Spinal cord (tissue), 10 donors: ENCODE measurements at places on chromosomes 5 and 9. TPM values are rescaled to one million over a fixed set of nuclear protein-coding genes. Genes with fewer than 3 reads are reported as not detected.

The CD74 gene
- 175 TPM for total RNA-seq

The CNTNAP3 gene
- total RNA-seq = 21.3 TPM

The OR1Q1 gene
- not detected for total RNA-seq

The MRPS30 gene
- total RNA-seq = 123 TPM

The PCDHA11 gene
- total RNA-seq = 10.8 TPM

The SPINK6 gene
- not detected for total RNA-seq

The PLEKHG4B gene
- total RNA-seq = 11.6 TPM

The FIBCD1 gene
- total RNA-seq = 1.2 TPM

The CDKN2AIPNL gene
- 48.1 TPM for total RNA-seq

The POU5F2 gene
- total RNA-seq = 4.1 TPM

The TLX3 gene
- total RNA-seq = 2.0 TPM

The ARHGEF28 gene
- 13.6 TPM for total RNA-seq

The PCDHB10 gene
- total RNA-seq = 9.3 TPM

The ARRDC3 gene
- total RNA-seq = 97.4 TPM

The BARHL1 gene
- total RNA-seq = not detected

The PCDHB8 gene
- 1.7 TPM for total RNA-seq

The PDCD1LG2 gene
- 0.50 TPM for total RNA-seq

The ABO gene
- total RNA-seq = 0.40 TPM

The UTP15 gene
- total RNA-seq = 17.6 TPM

The MYMK gene
- total RNA-seq = not detected

The PRDM9 gene
- total RNA-seq = not detected

The INSYN2B gene
- 3.9 TPM for total RNA-seq

The CDX1 gene
- total RNA-seq = not detected

The CDKN2B gene
- total RNA-seq = 0.94 TPM

The ARL10 gene
- total RNA-seq = 22.6 TPM

The LCN1 gene
- not detected for total RNA-seq

The GABRB2 gene
- total RNA-seq = 44.6 TPM

The TMEM161B gene
- total RNA-seq = 38.4 TPM
